ENCODE measurements at places on chromosomes 1 and 21. TPM values are rescaled to one million over a fixed set of nuclear protein-coding genes. Genes with fewer than 3 reads are reported as not detected.
A peak's percentile ranks its signal among the peaks of the same experiment; 100 is the strongest.

Gene FCAMR
- total RNA-seq = 0.70 TPM

Gene LDLRAD1
- 1.7 TPM for total RNA-seq

Gene SPRR5
- total RNA-seq = not detected

Gene GPR37L1
- total RNA-seq = not detected

Gene SF3B4
- 23.3 TPM for total RNA-seq

Gene APOBEC4
- not detected for total RNA-seq

DNA sequence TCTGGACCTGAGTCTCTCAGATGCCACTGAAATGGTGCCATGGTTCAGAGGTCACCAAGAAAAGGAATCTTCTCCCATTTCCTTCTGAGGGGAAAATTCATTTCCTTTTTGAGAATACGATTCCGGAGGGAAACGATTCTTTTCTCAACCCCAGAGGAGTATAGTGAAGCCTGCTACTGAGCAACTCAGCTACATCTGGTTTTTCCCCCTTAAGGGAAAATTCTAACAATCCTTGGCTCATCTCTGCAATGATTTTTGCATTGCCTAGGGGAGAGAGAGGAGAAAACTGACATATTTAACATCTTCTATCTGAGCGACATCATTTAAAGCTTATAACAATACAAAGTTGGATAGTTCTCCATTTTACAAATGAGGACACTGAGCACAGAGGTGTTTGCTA, 22.4 kb upstream of the KANK4 start:
- H3K27me3 ChIP-seq = no peaks in the 10 kb centered on the region
- H3K4me3 ChIP-seq = no peak overlapping the region
- no peak for DNase-seq
- H3K36me3 ChIP-seq = no peaks in the 10 kb centered on the region
- peaks cover 5% of the 10 kb centered on the region for H3K4me1 ChIP-seq

- H3K4me1 ChIP-seq = no peaks in the 10 kb centered on the region
- no peak overlapping the region for H3K27ac ChIP-seq
- no peaks in the 10 kb centered on the region for H3K36me3 ChIP-seq
- no peak for DNase-seq
- no peaks in the 10 kb centered on the region for H3K27me3 ChIP-seq
Observed at GRCh38 chr1:85085417-85085816, 37.1 kb upstream of the MCOLN3 start.

DNA sequence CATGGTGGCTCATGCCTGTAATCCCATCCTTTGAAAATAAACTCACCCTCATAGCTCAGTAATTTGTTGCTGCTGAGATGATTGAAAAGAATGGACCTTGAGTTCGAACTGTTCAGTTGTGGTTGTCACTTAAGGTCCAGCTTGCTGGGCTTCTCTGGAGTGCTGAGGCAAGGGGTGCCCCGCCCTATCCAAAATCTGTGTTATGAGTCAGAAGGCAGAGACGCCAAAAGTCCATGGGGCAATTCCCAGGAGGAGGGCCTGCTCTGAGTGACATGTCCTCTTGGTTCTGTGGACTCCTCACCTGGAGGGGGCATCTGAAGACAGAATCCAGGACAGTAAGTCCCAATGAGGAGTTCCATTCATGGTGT, 64.8 kb downstream of the MYOM3 start:
- no peaks in the 10 kb centered on the region for H3K4me1 ChIP-seq
- no peak overlapping the region for H3K27ac ChIP-seq

- H3K4me1 ChIP-seq = peaks cover 19% of the 10 kb centered on the region
- H3K36me3 ChIP-seq = no peaks in the 10 kb centered on the region
- no peak for DNase-seq
- no peaks in the 10 kb centered on the region for H3K27me3 ChIP-seq
- H3K27ac ChIP-seq = no peak overlapping the region
- no peak overlapping the region for H3K4me3 ChIP-seq
Observed at GRCh38 chr1:175198332-175198731, 5.8 kb upstream of the KIAA0040 start.

- DNase-seq = no peak
- H3K4me1 ChIP-seq = no peaks in the 10 kb centered on the region
- H3K36me3 ChIP-seq = no peaks in the 10 kb centered on the region
- no peaks in the 10 kb centered on the region for H3K27me3 ChIP-seq
- no peak overlapping the region for H3K4me3 ChIP-seq
- no peak overlapping the region for H3K27ac ChIP-seq
Observed at GRCh38 chr1:216533776-216534175, 110.5 kb upstream of the USH2A start.

DNA sequence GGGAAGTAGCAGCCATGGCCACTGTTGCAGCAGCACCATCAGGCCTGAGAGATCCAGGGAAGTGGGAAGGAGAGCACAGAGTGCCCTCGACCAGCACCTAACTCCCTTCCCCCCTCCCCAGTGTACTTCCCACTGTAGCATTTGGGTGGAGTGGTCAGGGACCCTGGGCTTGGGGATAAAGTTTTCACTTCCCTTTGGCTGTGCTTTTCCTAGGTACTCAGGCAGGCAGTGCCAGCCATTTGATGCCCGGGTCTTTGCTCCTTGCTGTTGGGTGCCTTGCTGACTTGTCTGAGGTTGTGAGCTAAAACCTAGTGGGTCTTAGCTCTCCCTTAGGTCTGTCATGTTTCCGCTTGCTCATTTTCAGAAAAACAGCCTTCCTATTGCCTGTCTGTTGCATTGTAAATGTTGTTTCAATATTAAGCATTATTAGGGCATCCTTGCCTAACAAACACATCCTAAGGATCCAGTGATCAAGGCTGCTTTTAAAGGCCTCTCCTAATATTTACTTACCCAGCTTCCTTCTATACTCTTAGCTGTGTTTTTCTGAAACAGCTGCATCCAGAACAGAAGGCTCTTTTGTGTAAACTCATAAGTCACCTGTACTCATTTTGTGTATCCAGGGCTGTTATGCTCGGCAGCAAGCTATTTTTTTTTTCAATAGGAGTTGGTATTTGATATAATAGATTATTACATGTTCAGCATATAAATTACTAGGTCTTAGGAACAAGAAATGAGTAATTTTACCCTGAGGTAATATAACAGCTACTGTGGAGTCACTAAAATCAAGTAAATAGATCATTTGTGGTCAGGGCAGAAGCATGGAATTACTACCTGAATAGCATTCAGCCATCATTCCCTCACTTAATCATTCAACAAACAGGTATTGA, 418.6 kb upstream of the PROX1 start:
- no peak for DNase-seq
- no peaks in the 10 kb centered on the region for H3K36me3 ChIP-seq
- H3K4me3 ChIP-seq = no peak overlapping the region
- peaks cover 15% of the 10 kb centered on the region for H3K4me1 ChIP-seq
- no peaks in the 10 kb centered on the region for H3K27me3 ChIP-seq
- H3K27ac ChIP-seq = peak overlapping the region; percentile 66

DNA sequence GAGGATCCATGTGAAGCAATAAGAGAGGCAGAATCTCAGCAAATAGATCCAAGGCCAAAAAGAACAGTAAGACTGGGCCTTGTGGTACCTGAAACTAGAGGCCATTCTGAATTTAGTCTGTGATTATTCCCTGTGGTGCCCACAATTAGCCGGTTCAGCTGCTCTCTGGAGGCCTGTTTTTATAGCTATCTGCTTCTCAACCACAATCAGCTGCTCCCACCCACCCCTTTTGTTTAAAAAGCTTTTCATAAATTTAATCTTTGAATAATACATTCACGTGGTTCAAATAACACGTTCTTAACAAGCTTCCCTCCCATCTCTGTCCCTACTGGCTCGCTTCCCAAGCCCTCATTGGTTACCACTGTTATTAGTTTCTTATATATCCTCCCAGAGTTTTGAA, 18.0 kb downstream of the UBE2T start:
- no peak overlapping the region for H3K4me3 ChIP-seq
- H3K36me3 ChIP-seq = no peaks in the 10 kb centered on the region
- H3K27me3 ChIP-seq = no peaks in the 10 kb centered on the region

GRCh38 chr1:227062306-227062705, 122.2 kb downstream of the COQ8A start:
- no peak overlapping the region for H3K4me3 ChIP-seq
- no peaks in the 10 kb centered on the region for H3K27me3 ChIP-seq
- H3K36me3 ChIP-seq = no peaks in the 10 kb centered on the region
- no peaks in the 10 kb centered on the region for H3K4me1 ChIP-seq
- no peak overlapping the region for H3K27ac ChIP-seq

- no peak for DNase-seq
- H3K4me1 ChIP-seq = no peaks in the 10 kb centered on the region
- H3K27me3 ChIP-seq = no peaks in the 10 kb centered on the region
- no peaks in the 10 kb centered on the region for H3K36me3 ChIP-seq
- no peak overlapping the region for H3K27ac ChIP-seq
- H3K4me3 ChIP-seq = no peak overlapping the region
Observed at GRCh38 chr1:163346326-163346870, 24.6 kb downstream of the NUF2 start.

GRCh38 chr1:228142155-228142691, 2.1 kb downstream of the GUK1 start:
- DNase-seq = no peak
- no peak overlapping the region for H3K27ac ChIP-seq
- no peaks in the 10 kb centered on the region for H3K36me3 ChIP-seq
- H3K4me3 ChIP-seq = no peak overlapping the region
